ENCODE measurements at places on chromosomes 1 and 21.
A peak's percentile ranks its signal among the peaks of the same experiment; 100 is the strongest.

GRCh38 chr1:116485976-116486375, 84.8 kb downstream of the CD58 start:
- DNase-seq, result no peak

GRCh38 chr1:53463961-53464899, 5.0 kb downstream of the DMRTB1 start:
- DNase-seq, result no peak

DNA sequence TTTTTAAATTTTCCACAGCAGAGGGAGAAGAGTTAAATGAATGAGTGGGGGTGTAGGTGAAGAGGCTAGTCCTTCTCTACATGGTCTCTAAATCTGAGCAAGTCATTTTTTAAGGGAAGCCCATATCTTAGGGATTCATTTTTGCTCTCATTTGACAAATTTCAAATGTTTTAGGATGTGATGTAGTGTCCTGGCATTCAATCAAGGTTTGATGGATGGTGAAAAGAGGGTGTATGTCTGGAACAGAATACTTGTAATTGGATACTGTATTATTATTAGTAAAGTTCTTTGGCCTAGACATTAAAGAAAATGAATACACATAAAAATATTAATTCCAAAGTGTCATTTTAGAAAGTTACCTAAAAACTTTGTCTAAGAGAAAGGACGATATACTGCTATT, 167.8 kb upstream of the PTBP2 start:
- DNase-seq, result no peak

DNA sequence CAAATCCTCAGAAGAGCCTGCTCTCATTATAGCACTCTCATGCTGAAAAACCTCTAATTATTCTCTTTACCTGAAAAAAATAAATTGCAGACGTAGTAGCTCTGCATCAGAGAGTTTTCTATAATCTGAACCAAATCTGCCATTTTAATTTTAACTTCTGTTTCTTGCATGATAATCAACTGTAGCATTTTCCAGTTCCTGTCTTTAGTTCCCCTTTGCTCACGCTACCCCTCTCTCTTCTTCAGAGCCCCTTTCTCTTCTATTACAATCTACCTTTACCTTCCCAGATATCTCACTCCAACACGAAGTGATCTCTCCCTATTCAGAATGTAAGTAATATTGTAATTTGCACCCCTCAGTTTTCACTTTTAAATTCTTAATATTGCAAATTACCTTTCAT, 31.4 kb downstream of the FMO1 start:
- DNase-seq, result no peak

DNA sequence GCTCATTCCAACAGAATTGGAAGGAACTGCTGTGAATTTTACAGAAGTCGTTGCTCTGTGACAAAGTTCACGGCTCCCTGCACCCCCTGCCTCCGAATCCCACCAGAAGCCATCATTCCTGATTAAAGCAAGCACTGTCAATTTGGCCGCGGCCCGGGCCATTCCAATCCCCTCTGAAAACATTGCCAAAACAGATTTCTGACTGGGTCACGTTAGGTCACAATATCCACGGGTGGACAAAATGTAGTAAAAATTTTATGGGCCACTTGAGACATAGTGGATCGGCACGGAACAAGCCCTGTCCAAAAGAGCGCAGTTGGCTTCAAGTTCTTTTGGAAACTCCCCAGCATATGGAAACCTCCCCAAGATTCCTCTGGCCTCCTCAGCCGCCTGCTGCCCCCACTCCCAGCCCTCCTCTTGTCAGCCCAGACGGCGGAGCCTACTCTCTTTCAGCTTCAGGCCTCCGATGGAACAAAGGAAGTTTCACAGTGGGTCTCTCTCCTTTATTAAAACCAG, 67.2 kb upstream of the IFNAR2 start:
- no peak for DNase-seq

DNA sequence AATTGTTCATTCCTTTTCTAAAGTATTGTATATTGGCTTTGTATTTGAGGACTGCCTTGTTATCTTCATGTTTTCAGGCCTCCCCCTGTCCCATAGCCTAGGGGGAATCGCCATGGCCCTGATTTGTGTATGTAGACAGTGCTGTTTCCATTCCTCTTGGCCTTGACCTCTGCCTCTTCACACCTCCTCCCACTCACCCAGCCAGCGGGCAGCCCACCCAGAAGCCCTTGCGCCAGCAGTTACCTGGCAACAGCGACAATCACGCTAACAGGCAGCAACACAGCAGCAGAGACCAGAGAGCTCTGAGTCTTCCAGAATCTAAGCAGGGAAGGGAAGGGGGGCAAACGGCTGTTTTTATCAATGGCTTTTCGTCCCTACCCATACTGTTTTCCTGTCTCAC, 50.0 kb upstream of the NPL start:
- no peak for DNase-seq

- peak; percentile 41 for DNase-seq
Measured at GRCh38 chr1:21344750-21345443, 54.6 kb upstream of the ECE1 start.

- no peak for DNase-seq
Measured at GRCh38 chr1:48251821-48252220, 29.3 kb downstream of the SLC5A9 start.

- no peak for DNase-seq
Measured at GRCh38 chr1:181044449-181044966, 10.7 kb downstream of the MR1 start.

GRCh38 chr1:25804244-25804963, 4.4 kb downstream of the SELENON start:
- no peak for DNase-seq

GRCh38 chr21:26140164-26140579, 30.4 kb downstream of the APP start:
- no peak for DNase-seq

DNA sequence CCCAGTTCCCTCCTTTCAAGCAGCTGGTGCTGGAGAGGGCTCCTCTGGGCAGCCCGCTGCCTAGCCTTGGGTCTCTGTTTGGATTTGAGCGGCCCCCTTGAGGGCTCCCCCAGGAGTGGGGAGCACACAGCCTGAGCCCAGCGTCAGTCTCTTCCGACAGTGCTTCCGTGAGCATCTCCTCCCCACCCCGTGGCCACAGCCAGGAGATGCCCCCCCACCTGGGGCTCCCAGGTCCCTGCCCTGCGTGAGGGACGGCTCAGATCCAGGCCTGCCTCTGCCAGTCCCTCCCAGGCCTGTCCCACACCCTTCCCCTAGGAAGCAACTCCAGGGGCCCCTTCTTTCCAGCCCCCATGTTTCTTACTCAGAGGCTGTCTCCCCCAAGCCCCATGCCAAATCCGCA, 3.5 kb downstream of the SAMD11 start:
- DNase-seq, result no peak

Data from T-helper 2 cell (primary cell).